ENCODE measurements at places on chromosomes 11 and 22.

DNA sequence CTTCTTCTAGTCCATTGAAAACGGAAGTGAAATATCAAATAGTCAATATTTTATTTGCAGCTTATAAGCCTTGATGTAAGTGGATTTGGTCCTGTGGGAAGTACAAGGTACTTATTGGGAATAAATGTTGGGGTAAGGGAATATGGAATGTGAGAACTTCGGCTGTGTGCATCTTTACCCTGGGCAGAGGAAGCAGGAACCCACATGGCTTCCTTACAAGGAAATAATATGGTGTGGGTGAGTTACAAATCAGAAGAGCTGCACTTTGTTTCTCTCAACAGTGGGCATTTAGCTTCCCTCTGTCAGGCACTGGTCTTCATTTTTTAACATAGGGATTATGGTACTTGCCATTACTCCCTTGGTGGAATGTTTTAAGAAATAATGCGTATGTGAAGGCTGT, 77.9 kb downstream of the SCN3B start:
- DNase-seq, result no peak

DNA sequence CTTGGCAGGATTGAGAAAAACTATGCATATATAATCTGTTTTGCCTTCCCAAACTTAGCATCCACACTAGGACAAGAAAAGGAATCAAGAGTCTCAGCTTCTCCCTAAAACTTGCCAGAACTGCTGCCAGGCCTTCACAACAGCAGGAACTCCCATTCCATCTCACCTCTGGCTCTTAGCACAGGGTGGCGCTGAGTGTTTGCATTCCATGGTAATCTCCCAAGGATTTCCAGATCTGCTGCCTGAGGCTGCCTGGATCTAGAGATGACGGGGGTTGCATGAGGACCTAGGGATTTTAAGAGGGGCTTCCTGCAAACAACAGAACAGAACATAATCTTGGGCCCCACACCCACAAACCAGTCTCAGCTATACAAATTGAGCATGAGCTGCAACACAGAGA, 87.1 kb upstream of the OPCML start:
- no peak for DNase-seq

DNA sequence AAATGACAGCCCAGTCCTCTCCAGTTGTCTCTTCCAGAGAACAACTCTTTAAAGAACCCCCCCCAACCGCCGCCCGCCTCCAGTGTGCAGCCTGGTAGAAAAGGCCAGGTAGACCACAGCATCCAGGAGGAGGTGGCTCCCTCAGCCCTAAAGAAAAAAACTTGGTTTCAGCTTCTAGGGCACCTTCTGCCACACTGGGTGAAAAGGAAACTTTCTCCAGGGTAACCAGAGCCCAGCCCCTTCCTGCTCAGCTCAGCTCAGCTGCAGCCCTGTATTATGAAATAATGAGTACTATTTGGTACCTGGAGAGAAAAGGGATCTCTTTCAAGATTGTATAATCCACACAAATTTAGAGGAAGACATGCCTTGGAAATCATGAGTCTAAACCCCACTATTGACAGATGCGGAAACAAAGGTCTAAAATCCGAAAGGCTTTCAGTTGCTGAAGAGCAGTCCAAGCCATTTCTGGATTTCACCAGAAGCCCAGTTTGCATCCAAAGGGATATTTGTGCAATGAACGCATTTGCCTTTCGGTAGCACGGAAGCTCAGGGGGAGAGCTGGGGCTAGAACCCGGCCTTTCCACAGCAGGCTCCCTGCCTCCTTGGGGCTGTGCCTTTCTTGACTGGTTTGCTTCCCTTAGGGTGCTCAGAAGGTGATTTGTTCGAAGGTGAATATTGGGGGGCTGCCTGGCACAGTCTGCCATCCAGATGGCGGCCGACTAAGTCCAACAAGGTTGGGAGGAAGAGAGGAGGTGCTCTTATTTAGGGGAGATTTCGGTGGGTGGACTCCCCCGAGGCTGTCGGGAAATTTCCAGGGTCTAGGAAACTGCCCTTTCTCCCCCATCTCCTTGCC, 3.3 kb downstream of the FXYD6 start:
- DNase-seq, result no peak

DNA sequence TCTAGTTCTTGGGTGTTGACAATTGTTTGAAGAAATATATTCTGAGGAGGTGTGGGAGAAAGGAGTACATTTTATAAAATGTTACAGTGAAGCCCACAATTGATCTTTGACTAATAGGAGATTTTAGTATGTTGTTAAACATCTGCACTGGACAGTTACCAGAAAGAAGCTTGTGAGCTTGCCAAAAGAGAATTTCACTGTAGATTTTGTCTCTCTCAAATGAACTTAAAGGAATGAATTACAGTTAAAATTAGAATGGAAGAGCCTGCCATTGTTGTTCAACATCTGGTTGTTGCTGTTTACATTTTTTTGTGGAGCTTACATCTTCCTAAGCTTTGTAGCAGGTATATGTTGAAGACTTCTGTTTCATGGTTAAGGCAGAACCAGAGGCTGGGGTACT, 620.5 kb upstream of the CCDC179 start:
- DNase-seq, result no peak
